Esophagus (tissue), 2 donors: ENCODE measurements at places on chromosomes 3 and 15. TPM values are rescaled to one million over a fixed set of nuclear protein-coding genes. Genes with fewer than 3 reads are reported as not detected.

The CCR8 gene
- not detected for polyA plus RNA-seq

The C15orf61 gene
- 1.8 TPM for polyA plus RNA-seq

The HACL1 gene
- 8.3 TPM for polyA plus RNA-seq

The ADAMTS17 gene
- 2.1 TPM for polyA plus RNA-seq

The C3orf18 gene
- 2.0 TPM for polyA plus RNA-seq

The UROC1 gene
- not detected for polyA plus RNA-seq

The SLC28A2 gene
- not detected for polyA plus RNA-seq

The SRGAP3 gene
- 1.3 TPM for polyA plus RNA-seq

The IL12A gene
- polyA plus RNA-seq = 7.5 TPM

The ECT2 gene
- 3.7 TPM for polyA plus RNA-seq

The CCR5 gene
- polyA plus RNA-seq = 0.73 TPM

The KBTBD8 gene
- 0.47 TPM for polyA plus RNA-seq

The CNTN4 gene
- polyA plus RNA-seq = 0.54 TPM

The UBL7 gene
- 30.0 TPM for polyA plus RNA-seq

The C3orf70 gene
- 1.5 TPM for polyA plus RNA-seq

The CSPG5 gene
- polyA plus RNA-seq = 0.12 TPM

The MUC20 gene
- 49.6 TPM for polyA plus RNA-seq

The VIPR1 gene
- polyA plus RNA-seq = 3.6 TPM

The C3orf33 gene
- polyA plus RNA-seq = 0.57 TPM

The FOXB1 gene
- polyA plus RNA-seq = not detected

The NEK10 gene
- polyA plus RNA-seq = 0.55 TPM

The ELL3 gene
- polyA plus RNA-seq = 14.5 TPM

The CCR1 gene
- 0.61 TPM for polyA plus RNA-seq

The ATP2B2 gene
- 0.06 TPM for polyA plus RNA-seq

The CGNL1 gene
- 6.7 TPM for polyA plus RNA-seq

The TIMMDC1 gene
- polyA plus RNA-seq = 54.8 TPM

The CHP1 gene
- polyA plus RNA-seq = 63.6 TPM

The GOLGA8J gene
- not detected for polyA plus RNA-seq

The TERC gene
- polyA plus RNA-seq = 0.14 TPM

The AGBL1 gene
- not detected for polyA plus RNA-seq

The CCK gene
- 0.12 TPM for polyA plus RNA-seq

The RASGRP1 gene
- polyA plus RNA-seq = 2.5 TPM

The SPINK8 gene
- 2.6 TPM for polyA plus RNA-seq

The ALDH1A2 gene
- polyA plus RNA-seq = 0.24 TPM

The USP4 gene
- polyA plus RNA-seq = 24.7 TPM

The CRYGS gene
- polyA plus RNA-seq = 1.4 TPM

The PLOD2 gene
- polyA plus RNA-seq = 13.8 TPM

The GABRR3 gene
- polyA plus RNA-seq = not detected

The CHRM5 gene
- polyA plus RNA-seq = not detected

The TXNRD3 gene
- 4.3 TPM for polyA plus RNA-seq

The CILP gene
- polyA plus RNA-seq = 1.6 TPM

The SGO1 gene
- 1.8 TPM for polyA plus RNA-seq

The CPA3 gene
- 0.28 TPM for polyA plus RNA-seq

The IL20RB gene
- polyA plus RNA-seq = 83.2 TPM

The INSYN1 gene
- polyA plus RNA-seq = 14.9 TPM

The PCCB gene
- 16.3 TPM for polyA plus RNA-seq

The FETUB gene
- polyA plus RNA-seq = 3.3 TPM

The CASR gene
- not detected for polyA plus RNA-seq

The CLRN1 gene
- polyA plus RNA-seq = not detected

The C3orf49 gene
- not detected for polyA plus RNA-seq

The ATP8B4 gene
- 0.75 TPM for polyA plus RNA-seq

The GXYLT2 gene
- 0.24 TPM for polyA plus RNA-seq

The FOXL2 gene
- polyA plus RNA-seq = 0.04 TPM

The ONECUT1 gene
- polyA plus RNA-seq = not detected

The GOLGA6A gene
- 0.02 TPM for polyA plus RNA-seq

The CELF6 gene
- polyA plus RNA-seq = 1.0 TPM

The GLCE gene
- 13.0 TPM for polyA plus RNA-seq

The ZNF774 gene
- polyA plus RNA-seq = 1.5 TPM
